Kidney (tissue), 22 donors: ENCODE measurements at places on chromosomes 5 and 9.
A peak's percentile ranks its signal among the peaks of the same experiment; 100 is the strongest.

GRCh38 chr9:133260334-133261102, 14.5 kb downstream of the ABO start:
- peaks cover 18% of the 10 kb centered on the region for H3K4me1 ChIP-seq
- no peaks in the 10 kb centered on the region for H3K36me3 ChIP-seq
- no peak overlapping the region for H3K27ac ChIP-seq
- H3K27me3 ChIP-seq: no peaks in the 10 kb centered on the region
- DNase-seq: no peak

GRCh38 chr9:13033959-13034693, 245.4 kb downstream of the MPDZ start:
- H3K4me3 ChIP-seq: peak overlapping the region; percentile 57
- DNase-seq: peak; percentile 84
- no peak overlapping the region for H3K27ac ChIP-seq
- H3K36me3 ChIP-seq: no peaks in the 10 kb centered on the region

DNA sequence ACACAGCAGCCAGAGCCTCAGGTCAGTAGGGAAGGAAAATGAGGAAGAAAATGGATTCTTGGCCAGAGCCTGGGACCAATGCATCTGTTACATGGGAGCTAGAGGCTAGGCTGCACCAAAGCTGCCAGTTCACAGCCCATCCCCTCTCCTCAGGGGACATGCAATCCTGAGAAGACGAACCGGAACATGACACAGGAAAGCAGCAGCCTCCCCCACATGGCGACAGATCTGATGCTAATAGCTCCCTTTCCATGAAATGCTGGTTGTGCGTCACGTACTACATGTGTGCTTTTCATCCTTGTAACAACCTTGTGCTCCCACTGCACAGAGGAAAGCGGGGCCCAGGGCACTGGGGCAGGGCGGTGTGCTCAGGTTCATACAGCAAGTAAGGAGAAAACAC, 67.5 kb downstream of the PRRT1B start:
- no peak overlapping the region for H3K4me3 ChIP-seq
- H3K27ac ChIP-seq: no peak overlapping the region
- no peaks in the 10 kb centered on the region for H3K4me1 ChIP-seq
- DNase-seq: no peak
- H3K36me3 ChIP-seq: peaks cover 8% of the 10 kb centered on the region

GRCh38 chr9:98794802-98795201, 1.6 kb downstream of the ANKS6 start:
- H3K27ac ChIP-seq: no peak overlapping the region
- H3K36me3 ChIP-seq: no peaks in the 10 kb centered on the region
- H3K4me3 ChIP-seq: no peak overlapping the region
- peak; percentile 28 for DNase-seq

DNA sequence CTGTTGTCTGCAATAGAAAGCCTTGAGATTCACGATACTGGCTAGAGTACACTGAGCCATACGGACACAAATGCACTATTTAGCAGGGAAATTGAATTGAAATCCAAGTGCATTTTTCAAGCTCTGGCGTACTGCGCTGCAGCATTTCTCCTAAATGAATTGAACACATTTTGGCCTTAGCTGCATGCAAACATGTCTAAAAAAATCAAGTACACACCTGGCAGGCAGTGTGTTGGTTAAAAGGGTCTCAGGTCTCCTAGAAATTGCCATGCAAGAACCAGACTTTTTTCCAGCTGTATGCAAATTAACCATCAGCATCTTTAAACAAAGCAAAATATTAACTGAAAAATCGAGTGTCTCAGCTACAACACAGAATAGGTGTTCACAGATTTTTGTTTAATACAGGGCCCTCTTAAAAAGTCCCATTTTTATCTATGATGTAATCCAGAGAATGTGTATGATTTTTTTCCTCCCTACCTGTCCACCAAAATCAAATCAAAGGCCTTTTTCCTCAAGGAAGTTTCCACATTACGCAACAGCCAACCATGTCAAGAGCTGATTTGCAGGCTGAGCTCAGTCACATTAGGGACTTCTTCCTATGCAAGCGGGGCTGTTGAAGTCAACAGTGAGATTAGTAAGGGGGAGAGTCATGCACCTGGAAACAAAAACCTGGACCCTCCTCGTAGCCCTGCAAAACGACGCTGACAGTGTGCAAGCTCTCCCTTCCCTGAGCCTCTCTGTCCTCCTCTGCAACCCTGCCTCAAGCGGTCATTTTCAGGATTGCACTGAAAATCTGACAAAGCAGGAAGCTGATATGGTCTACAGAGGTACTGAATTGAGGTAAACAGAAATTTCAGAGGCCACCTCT, 14.1 kb upstream of the SFXN1 start:
- H3K27ac ChIP-seq: no peak overlapping the region
- no peaks in the 10 kb centered on the region for H3K27me3 ChIP-seq
- peak; percentile 77 for DNase-seq
- no peaks in the 10 kb centered on the region for H3K4me1 ChIP-seq
- H3K4me3 ChIP-seq: no peak overlapping the region
- no peaks in the 10 kb centered on the region for H3K36me3 ChIP-seq

DNA sequence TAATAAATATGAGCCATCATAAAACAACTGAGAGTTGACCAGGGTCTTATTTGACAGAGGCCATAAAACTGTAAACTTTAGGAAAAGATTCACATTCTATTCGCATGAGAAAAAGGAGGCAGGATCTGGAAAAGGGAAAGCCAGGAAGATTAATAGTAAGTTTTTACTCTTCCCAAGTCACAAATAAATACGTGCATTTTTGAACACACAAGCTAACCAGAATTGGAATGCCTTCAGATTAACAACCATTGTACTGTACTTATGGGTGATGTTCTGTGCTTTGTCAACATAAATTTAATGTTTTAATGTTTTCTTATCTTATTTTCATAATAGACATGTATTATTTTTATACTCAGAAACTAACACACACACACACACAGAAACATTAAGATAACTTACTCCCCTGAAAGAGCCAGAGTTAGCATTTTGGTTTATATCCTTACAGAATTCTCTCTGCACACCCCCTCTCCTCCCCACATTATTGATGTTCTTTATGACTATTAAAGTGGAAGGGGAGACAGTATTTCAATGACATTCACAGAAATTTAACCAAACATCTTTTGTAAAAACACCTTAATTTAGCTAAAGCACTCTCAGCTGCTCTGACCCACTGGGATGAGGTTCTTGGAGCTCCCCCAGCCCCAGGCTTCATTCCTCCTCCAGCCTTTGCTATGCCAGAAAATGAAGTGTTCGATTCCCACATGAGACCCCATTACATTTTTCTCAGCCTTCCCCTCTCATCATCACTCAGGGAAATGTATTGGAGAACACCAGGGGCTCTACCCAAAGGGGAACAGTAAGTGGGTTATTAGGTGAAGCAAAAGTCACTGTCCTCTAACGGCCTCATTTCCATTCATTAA, 155.5 kb downstream of the ESM1 start:
- H3K27me3 ChIP-seq: no peaks in the 10 kb centered on the region
- no peak for DNase-seq
- no peaks in the 10 kb centered on the region for H3K4me1 ChIP-seq
- H3K36me3 ChIP-seq: no peaks in the 10 kb centered on the region
- H3K4me3 ChIP-seq: no peak overlapping the region

DNA sequence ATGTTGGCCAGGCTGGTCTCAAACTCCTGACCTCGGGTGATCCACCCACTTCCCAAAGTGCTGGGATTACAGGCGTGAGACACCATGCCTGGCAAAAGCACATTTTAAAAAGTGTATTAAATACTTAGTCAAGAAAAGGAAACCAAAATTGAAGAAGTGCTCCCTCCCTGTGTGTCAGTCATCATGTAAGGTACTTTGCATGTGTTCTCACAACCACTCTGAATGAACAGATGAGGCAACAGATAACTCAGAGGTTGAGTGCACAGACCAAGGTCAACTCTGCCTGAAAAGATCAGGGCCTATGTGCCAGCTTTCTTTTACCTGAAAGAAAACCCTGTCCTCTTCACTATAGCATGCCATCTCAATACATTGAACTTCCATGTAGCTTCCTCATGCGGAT, 289.7 kb downstream of the MRPS30 start:
- H3K4me1 ChIP-seq: no peaks in the 10 kb centered on the region
- no peak overlapping the region for H3K27ac ChIP-seq
- H3K36me3 ChIP-seq: no peaks in the 10 kb centered on the region
- no peak for DNase-seq

DNA sequence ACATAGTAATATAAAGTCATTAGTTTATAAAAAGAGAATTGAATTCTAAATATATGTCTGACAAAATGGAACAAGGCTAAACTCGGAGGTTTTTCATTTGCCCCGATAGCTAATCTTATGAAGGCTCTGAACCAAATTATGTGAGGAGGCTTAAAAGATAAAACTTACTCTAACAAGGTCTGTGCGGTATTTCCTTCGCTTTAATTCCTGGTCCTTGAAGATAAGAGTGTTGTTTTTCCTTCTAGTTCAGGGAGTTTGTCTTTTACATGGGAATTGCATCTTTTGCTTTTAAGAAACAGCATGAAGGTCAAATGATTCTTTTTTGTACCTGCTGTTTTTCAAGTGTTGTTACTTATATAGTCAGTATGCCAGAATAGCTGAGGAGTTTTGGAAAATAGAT, 68.2 kb downstream of the UBE2QL1 start:
- H3K27ac ChIP-seq: no peak overlapping the region
- DNase-seq: no peak
- H3K4me3 ChIP-seq: no peak overlapping the region
- no peaks in the 10 kb centered on the region for H3K36me3 ChIP-seq
- no peaks in the 10 kb centered on the region for H3K27me3 ChIP-seq
